Spinal cord (tissue), 10 donors: ENCODE measurements at places on chromosomes 7 and 10.

DNA sequence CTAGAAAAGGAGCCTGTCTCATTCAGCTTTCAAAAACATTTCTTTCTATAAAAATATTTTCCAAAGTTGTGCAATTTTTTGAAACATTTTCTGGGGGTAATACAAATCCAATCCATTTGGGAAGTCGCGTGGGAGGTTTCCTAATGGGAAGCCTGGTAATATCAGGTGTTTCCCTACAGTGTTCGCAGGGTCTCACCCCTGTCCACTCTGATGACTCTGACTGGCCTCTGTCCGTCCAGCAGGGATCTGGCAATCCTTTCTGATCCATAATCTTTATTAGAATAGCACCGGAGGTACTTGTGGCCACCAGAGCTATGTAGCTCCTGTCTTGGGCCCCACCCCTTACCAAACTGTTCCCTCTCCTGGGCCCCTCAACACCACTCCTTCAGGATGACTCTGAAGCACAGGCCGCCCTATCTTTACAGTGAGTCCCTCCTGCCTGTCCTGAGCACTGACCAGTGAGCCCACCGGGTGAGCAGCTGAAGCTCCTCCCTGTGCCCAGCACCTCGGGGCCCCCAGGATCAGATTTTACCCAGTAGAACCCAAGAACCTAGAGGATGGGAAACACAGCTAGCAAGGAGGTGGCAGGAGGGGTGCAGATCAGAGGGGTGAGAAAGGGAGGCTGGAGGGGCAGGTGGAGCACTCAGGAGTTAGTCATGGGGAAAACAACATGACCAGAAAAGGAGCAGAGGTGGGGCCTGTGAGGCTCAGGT is 84.8 kb downstream of the PTPRE start:
- no peak for DNase-seq

- no peak for DNase-seq
These were observed 55.3 kb downstream of the TEX36 start for GRCh38 chr10:125627646-125628045.

DNA sequence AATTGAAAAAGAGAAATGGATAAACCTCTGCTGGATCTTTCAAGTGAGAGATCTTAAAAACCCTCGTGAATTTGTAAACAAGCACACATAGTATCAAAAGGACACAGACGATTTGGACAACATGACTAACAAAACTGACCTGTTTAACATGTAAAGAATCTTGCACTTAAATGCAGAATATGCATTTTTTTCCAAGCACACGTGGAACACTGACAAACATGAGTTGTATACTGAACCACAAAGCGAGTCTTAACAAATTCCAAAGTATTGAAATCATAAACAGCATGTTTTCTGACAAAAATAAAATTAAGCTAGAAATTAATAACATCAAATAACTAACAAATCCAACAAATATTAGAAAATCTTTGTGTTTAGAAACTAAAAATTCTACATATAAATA is 65.0 kb upstream of the ZNF746 start:
- no peak for DNase-seq

DNA sequence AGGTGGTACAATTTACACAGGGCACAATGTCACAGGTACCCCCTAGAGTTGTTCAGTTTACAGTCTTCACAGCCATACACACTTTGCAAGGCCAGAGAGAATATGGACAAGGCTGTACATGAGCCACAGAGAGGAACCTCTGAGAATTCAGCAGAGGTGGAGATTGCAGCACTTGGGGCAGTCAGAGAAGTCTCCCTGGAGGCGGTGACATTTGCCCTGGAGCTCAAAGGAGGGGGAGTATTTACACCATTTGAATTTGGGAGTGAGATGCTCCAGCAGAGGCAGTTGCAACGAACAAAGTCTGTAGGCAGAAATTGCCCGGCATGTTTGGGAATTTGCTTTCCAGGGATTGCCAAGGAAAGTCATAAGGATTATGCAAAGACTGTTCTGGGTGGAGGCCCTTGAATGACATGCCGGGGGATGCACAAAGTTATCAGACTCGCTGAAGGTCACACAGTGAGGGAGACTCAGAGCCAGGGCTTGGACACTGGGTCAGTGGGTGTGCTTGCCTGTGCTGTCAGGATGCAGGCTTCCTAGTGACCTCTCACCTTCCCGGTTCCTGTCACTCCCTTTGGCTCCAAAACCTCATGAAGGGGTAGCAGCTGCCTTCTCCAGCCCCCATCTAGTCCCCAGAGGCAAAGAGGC is 160.7 kb upstream of the PCBD1 start:
- no peak for DNase-seq

- DNase-seq: no peak
These were observed 15.5 kb downstream of the BAG3 start for GRCh38 chr10:119666709-119667004.

DNA sequence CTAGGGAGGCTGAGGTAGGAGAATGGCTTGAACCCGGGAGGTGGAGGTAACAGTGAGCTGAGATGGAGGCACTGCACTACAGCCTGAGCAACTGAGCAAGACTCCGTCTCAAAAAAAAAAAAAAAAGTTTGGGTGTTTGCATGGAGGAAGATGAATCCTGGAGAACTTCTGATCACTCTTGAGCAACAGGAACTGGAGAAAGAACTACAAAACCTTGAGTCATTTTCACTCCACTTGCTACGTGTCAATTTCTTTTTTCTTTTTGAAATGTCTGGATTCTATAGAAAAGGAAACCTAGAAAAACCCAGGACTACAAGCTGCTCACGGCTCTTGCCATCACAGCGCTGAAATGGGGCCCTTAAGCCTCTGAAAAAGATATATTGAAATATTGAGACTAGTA is 189.6 kb upstream of the NRP1 start:
- DNase-seq: no peak

- no peak for DNase-seq
These were observed 28.8 kb downstream of the DENND10 start for GRCh38 chr10:119132521-119133345.

DNA sequence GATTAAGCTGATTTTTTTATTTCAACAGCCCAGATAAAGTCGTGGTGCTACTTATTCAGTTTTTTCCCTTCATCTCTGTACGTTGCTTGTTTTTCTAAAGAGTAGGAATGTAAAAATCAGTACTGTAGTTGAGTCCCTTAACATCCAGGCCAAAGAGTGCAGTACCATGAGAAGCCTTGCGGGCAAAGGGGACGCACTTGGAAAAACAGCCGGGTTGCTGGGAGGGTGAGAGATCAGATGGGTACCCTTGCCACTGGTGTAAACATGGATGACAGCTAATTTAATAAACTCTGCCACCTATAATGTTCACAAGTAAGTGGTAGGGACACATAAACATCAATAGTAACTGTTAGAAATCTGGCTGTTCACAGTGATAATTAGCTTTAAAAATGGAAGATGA is 175.9 kb downstream of the POU6F2 start:
- no peak for DNase-seq

GRCh38 chr10:127498087-127498486 is 51.0 kb upstream of the NPS start:
- no peak for DNase-seq

- DNase-seq: no peak
These were observed 18.8 kb upstream of the GNA12 start for GRCh38 chr7:2862831-2863361.

DNA sequence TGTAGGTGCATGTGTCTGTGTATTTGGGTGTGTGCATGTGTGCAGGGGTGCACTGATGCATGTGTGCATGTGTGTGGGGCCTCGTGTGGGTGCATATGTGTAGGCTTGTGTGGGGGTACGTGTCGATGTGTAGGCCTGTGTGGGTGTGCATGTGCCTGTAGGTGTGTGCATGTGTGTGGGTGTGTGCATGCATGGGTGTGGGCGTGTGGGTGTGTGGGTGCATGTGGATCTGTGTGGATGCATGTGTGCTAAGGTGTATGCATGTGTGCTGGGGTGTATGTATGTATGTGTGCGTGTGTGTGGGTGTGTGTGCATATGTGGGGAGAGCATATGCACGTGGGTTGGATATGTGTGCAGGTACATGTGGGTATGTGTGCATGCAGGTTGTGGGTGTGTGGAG is 73.2 kb downstream of the NKX6-2 start:
- no peak for DNase-seq

DNA sequence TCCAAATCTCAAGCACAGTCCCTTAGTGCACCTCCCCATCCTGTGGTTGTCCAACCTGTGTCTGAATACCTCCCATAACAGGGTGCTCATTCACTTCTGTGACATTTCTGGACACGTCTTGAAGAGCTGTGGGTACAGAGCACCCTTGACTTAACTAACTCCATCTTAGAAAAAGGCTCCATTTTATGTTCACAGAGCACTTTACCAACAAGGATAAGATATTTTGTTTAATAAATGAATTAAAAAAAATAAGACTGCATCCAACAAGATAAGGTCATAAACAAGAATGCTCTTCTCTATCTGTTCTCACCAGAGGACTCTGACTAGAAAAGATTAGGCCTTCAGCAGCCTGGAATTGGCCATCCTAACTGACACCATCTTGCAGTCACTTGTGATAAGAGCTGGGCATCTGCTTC is 335.2 kb upstream of the ZNF32 start:
- no peak for DNase-seq

DNA sequence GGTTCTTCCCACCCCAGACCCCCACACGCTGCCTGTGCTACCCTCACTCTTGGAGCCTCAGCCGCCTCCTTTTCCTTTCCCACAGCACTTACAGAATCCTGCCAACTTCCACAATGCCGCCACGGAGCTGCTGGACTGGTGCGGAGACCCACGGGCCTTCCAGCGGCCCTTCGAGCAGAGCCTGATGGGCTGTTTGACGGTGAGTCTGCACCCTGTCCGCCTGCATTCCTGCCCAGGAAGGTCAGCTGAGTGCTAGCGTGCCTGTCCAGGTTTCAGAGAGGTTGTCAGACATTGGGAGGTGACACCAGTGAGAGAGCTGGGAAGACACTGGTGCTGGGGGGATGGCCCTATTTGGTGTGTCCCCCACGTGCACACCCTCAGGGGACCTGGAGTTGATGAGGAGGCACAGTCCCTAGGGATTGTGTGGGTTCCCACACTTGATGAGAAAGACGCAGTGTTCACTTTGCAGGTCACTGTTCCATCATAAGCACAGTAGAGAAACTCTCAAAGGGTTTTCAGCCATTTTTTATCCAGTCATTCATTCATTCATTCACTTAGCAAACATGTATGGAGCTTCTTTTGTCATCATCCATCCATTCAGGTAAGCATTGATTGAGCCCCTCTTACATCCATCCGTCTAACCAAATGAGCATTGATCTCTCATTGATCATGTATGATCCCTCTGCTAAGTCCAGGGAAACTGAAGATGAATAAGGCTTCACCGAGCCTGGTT is 138.9 kb upstream of the PPIF start:
- DNase-seq: no peak

GRCh38 chr10:113808168-113808567 is 45.7 kb downstream of the DCLRE1A start:
- DNase-seq: no peak

- DNase-seq: no peak
These were observed 599.6 kb upstream of the C7orf33 start for GRCh38 chr7:147990942-147991341.

GRCh38 chr7:29622335-29623265 is 59.0 kb downstream of the PRR15 start:
- DNase-seq: no peak

DNA sequence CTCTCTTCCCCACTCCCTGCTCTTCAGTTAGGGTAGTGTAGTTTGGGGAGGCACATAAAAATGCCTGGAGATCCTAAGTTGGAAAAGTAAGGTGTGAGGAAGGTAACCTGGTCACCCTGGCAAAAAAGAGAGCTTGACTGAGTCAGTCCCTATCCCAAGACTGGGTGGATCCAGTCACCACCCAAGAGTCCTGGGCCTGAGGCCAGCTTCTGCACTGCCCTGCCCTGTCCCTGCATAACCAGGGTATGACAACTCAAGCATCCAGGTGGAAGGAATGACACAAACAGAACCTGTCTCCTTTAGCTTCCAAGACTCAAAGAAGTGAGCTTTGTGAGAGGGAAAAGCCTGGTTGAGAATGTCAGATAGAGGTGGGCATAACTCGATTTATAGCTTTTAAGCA is 26.9 kb upstream of the SORBS1 start:
- DNase-seq: no peak

- DNase-seq: no peak
These were observed 41.0 kb upstream of the ELMO1 start for GRCh38 chr7:37489703-37490102.

GRCh38 chr7:147013825-147014224 is 897.2 kb downstream of the CNTNAP2 start:
- no peak for DNase-seq

DNA sequence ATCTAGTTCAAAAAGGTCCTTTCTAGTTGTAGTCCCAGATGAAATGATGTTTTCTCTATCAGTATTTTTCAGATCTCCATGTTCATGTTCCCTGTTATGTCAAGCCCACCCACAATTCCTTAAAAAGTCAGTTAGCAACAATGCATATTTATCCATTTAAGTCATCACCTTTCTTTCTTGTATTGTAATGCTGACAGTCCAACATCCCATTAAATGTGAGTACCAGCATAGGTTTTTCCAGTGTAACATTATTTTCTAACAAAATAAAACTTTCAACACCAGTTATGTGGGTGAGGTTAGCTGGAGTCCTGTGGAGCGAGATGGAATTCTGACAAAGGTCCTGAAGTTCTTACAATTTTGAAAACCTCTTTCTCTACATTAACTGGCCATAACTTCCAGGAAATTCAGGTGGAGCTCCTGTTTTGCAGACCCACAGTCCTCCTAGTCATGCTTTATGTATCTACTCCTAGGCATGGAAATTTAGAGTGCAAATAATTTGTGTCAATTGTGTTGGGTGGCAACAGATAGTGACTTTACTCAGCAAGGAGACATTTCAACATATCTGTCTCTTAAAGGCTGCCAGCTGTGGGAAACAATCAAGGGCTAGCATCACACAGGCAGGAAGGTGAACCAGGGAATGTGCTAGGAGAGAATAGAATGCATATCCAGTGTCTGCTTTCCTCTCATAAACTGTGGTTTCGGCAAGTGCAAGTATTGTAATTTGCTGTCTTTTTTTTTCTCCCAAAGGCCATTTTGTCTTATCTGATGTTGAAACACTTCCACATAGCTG is 162.6 kb downstream of the MTERF1 start:
- no peak for DNase-seq

- DNase-seq: peak; percentile 38
These were observed 203.9 kb upstream of the PCLO start for GRCh38 chr7:83366629-83367028.

DNA sequence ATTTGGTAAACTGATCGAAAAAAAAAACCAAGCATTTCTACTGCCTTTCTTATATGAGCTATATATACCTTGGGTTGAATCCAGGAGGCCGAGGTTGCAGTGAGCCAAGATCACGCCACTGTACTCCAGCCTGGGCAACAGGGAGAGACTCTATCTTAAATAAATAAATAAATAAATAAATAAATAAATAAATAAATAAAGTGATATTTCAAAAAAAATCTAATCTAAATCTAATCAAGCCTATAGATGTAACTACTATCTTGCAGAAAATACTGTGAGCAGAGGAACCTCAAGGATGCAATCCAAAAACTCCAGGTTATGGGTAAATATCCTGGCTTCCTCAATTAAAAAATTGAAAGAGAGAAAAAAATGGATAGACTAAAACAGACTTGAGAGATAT is 71.2 kb upstream of the SLF2 start:
- no peak for DNase-seq

- DNase-seq: no peak
These were observed 357.4 kb downstream of the ABCA13 start for GRCh38 chr7:48528646-48529045.

GRCh38 chr10:89382757-89383156 is 4.9 kb downstream of the IFIT1B start:
- no peak for DNase-seq
